Urinary bladder (tissue), 4 donors: ENCODE measurements at places on chromosomes 6 and 20. TPM values are rescaled to one million over a fixed set of nuclear protein-coding genes. Genes with fewer than 3 reads are reported as not detected.

DNA sequence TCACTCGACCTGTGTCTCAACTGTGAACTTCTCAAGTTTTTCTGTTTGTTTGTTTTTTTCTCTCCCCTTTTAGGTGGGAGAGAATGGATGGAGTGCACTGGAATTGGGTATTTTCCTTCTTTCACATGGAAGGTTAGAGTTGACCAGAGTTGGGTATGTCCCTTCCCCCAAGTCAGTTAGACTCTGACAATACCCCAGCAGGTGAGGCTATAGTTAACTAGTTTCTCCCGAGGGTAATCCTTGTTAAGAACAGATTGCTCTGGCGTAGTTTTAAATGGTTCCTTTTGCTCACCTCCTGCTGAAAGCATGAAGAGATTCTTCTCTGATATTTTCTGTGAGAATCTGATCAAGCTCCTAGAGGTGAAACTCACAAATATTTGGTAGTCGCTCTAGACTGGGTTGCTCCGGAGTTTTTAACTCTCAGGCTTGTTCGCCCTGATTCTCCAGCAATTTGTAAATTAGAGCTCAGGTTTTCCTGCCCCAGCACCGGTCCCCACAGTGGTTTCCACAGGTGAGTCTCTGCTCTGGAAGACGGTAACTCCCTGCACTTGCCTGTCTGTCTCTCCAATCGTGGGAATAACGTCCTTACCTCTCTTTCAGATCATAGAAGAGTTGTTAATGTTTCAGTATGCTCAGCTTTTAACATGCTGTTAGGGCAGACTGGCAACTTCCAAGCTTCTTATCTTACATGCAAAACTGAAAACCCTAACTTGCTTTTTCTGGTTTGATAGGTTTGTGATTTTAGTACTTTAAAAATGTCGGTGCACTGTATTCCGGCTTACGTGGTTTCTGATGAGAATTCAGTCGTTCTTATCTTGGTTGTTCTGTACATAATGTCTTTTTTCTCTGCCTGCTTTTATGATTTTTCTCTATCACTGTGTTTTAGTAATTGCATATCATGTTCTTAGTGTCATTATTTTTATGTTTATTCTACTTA, 111.2 kb upstream of the HIVEP1 start:
- no peak for DNase-seq

DNA sequence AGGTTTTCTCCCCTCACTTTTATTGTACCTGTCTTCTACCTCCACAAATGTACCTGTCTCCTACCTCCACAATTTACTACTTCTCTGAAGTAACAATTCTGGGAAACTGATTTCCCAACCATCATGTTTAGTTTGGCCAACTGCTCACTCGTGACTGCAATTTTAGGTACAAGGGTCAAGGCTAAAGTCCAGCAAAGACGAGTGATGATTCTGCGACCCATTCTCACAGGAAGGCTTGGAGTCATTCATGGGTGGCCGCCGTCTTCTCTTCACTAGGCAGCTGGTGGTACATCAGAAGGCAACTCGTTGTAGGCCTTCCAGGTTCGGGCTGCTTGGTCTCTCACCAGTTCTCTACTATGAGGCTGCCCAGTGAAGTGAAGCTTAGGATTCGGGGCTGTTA, 483.8 kb upstream of the JARID2 start:
- no peak for DNase-seq

GRCh38 chr20:48748556-48748955, 79.2 kb downstream of the PREX1 start:
- DNase-seq, result no peak

GRCh38 chr6:87115402-87116135, 20.7 kb upstream of the CGA start:
- no peak for DNase-seq

DNA sequence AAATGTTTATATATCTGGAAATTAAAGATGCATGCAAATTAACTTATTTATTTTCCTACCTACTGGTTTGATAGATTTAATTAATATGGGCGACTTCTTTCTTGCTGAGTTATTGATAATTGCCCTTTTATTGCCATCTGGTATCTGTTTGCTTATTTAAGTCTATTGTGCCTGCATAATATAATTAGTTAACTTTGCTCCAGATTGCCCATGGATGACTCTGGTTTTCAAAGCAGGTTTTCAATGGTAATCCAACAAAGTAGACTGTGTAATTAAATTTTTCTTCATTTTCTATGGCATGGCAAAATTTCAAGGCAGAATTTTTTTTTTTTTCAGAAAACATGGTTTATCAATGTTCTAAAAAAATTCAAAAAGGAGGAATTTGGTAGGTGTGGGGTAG, 1092.0 kb downstream of the GRIK2 start:
- DNase-seq, result no peak

DNA sequence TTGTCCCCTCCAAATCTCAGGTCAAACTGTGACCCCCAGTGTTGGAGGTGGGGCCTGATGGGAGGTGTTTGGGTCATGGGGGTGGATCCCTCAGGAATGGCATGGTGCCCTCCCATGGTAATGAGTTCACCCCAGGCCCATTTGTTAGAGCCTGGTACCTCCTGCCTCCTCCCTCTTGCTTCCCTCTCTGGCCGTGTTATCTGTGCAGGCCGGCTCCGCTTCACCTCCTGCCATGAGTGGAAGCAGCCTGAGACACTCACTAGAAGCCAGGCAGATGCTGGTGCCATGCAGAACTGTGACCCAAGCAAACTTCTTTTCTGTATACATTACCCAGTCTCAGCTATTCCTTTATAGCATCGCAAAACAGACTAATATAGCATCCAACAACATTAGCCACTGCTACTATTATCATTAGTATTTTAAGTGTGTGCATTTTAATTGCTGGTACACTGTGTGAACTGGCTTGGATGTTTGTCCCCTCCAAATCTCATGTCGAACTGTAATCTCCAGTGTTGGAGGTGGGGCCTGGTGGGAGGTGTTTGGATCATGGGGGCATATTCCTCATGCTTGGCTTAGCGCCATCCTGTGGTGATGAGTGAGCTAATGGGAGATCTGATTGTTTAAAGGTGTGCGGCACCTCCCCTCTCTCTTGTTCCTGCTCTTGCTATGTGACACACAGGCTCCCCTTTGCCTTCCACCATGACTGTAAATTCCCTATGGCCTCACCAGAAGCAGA, 12.2 kb upstream of the OSER1 start:
- DNase-seq, result no peak

GRCh38 chr20:50555662-50556061, 45.5 kb downstream of the PTPN1 start:
- DNase-seq, result no peak

- no peak for DNase-seq
Measured at GRCh38 chr6:154622618-154623336, 110.4 kb upstream of the SCAF8 start.

GRCh38 chr6:74434171-74434570, 738.2 kb downstream of the CD109 start:
- DNase-seq, result no peak

DNA sequence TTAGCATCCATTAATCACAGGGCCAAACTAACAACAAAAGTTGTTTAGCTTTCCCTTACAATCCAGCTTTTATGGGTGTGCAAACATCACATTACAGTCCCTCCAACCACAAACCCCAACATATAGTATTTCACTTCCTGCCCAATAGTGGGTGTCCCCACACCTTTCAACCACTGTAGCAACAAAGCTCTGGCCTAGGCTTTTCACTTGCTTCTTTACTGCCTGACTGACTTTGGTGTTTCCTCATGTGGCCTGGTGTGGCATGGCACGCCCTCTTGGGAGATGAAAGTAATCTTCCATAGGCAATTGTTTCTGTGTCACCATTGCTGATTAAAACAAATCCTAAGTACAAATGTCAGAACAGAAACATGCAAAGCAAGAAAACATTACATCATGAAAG, 46.3 kb downstream of the MCM8 start:
- no peak for DNase-seq

DNA sequence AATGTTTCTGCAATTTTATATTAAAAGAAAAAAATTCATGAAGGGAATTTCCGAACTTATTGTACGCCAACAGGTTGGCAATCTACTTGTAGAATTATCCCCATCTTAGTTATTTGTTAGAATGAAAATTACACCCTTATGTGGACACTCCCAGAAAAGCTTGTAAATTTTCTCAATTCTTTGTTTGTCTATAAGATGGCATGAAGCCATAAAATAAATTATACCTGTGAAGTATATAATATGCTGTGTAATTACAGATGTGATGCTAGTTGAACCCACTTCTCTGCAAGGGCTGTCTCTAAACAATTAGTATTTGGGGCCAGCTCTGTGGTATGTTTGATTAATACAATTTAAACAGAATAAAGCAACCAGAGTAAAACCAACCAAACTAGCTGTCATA, 52.1 kb upstream of the DSP start:
- no peak for DNase-seq

GRCh38 chr6:71033171-71033570, 76.3 kb upstream of the B3GAT2 start:
- DNase-seq, result no peak

DNA sequence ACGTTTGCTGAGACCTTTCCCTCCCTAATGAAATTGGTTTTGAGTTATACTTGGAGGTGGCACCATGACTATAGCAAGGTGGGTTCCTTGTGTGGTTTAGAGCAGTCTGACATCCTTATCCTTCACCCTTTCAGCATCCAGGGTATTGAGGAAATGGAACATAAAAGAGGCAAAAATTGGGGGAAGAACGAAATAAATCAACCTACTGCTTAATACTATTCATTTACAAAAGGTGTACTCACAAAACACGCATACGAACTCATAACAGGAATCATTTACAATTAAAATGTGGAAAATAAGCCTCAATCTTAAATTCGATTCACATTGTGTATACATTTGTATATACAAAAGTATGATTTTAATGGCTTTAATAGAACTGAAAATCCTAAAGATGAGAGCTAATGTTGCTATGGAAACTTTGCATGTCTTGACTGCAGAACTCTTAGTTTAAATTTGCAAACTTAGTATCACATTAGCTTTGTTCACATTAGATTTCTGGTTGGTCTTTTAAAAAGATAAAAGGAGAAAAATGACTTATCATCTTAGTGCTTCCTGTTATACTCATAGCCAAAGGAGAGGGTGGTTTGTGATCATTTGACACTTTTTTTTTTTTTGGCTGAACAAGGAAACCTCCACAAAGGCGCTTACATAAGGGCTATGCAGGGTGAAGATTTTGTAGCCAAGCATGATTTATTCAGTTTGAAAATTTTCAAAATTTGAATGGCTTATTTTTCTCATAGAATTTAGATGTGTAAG, 76.1 kb upstream of the ATXN1 start:
- no peak for DNase-seq

DNA sequence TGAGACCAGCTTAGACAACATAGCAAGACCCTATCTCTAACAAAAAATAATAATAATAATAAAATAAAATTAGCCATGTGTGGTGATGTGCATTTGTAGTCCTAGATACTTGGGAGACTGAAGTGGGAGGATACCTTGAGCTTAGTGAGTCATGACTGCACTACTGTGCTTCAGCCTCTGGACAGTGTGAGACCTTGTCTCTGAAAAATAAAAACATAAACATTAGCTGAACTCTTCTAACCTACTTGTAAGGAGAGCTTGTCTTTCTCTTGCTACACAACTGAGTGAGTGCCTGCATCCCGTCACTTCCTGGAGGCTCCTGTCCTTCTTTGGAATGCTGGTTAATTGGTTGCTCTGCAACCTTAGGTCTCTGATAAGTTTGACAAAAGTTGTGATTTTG, 5.1 kb upstream of the DBNDD2 start:
- no peak for DNase-seq

- no peak for DNase-seq
Measured at GRCh38 chr6:4503700-4504099, 272.5 kb upstream of the CDYL start.

GRCh38 chr20:61882716-61883615, 182.7 kb downstream of the TAF4 start:
- DNase-seq, result no peak

DNA sequence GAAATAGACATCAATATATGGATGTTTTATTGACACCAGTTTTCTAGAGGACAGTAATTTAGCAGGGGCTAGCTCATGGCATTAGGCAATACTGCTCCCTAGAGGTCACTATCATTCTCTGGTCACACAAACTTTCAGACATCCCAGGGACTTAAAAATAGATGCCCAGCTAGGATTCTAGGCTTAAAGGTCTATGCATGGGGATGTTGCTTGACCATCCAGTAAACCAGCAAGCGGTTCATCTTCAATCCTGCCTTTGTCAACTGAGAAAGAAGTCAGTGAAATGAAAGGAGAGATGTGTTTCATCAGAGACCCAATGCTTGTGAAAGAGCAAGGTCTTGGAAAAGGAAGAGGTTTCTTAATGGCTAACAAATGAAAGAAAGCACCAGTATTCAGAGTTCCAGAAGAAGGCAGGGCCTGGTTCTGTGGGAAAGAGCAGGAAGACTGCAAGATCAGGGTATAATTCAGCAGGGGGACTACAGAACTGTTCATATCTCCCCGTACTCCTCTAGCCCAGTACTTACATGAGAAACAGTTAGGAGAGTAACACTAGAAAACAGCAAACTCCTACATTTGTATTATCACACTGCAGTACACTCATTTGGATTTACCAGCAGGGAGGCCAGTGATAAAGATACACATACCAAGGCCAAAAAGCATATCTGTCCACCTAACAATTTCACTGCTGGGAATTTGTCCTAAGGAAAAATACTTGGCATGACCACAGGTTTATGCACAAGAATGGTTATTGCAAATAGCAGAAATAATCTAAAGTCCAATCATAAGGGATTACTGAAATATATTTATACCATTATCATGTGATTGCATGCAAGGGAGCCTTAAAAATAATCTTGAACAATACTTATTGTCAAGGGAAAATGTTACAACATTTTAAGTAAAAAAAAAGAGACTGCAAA, 151.4 kb upstream of the LAMA2 start:
- no peak for DNase-seq

DNA sequence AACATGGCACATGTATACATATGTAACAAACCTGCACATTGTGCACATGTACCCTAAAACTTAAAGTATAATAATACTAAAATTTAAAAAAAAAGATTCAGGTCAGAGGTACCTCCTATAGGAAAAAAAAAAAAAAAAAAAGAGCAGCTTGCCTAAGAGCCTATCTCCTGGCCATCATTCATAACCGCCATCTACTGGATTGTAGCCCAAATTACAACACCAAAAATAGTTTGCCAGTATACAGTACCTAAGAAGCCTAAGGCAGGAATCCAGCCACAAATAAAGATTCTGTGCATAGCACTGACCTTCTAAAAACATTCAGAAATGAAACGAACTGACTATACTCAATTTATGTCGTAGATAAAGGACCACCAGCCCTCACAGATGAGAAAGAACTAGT, 438.4 kb upstream of the ADGRB3 start:
- no peak for DNase-seq

DNA sequence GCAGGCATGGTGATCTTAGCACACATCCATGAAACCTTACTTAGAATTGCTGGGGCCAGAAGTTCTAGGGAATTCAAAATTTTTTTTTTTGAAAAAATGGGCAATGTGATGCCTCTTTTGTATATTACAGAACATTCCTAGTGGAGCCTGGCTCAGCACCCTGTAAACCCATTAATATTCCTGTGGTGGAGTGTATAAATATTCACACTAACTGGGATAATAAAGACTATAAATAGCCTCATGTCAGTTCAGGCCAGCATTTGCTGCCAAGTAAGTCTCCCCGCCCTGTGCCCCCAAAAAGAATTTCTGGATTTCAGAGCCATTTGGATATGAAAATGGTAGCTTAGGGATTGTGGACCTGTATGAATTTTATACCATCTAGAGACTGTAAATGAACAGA, 14.8 kb downstream of the BANF2 start:
- DNase-seq, result no peak

Gene LRP11
- polyA plus RNA-seq, result 26.6 TPM

Gene GINS1
- 0.80 TPM for polyA plus RNA-seq

Gene RIPPLY2
- 2.5 TPM for polyA plus RNA-seq

Gene APCDD1L
- polyA plus RNA-seq, result 5.6 TPM

Gene EPPIN
- not detected for polyA plus RNA-seq

Gene F13A1
- polyA plus RNA-seq, result 113 TPM
